Activated naive CD8-positive, alpha-beta T cell treated with anti-CD3 and anti-CD28 coated beads, Interleukin-2, amount 10 ng/mL, durations not matched to agents 7 days and 5 days (primary cell): ENCODE measurements at places on chromosomes 2 and 18.

DNA sequence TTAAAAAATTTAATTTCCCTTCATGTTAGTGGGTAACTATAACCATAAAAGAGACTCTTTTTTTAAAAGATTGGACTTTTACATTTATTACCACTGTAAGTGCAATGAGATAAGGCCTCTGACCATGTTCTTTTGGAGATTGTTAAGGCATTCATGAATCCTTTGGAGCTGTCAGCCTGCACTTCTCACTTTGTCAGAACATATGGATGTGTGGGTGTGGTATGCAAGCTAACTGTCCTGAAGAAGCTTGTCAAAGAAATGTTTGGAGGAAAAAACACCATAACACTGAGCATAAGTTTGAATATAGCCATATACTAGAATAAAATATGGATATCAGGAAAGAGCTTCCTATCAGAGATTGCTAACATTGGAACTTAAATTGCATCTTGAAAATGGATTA is 754.1 kb downstream of the DPP10 start:
- no peak for DNase-seq

DNA sequence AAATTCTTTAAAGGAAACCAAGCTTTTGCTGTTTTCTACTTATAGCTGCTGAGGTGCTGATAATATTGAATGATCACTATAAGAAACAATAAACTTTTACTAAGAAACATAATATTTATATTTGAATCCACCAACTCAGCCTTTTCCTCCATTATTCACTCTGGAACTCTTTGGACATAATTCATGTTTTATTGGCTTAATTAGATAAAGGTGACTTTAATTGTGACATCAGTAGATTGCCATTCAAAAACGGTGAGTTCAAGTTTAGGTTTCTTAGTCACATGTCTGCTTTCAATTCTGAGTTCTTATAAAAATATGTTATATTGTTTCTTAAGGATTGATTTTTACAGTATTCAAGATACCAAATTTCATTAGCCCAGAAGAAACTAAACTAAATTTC is 24.0 kb downstream of the CCDC85A start:
- no peak for DNase-seq

- no peak for DNase-seq
These were observed 382.0 kb downstream of the SOX11 start for GRCh38 chr2:6074089-6074643.

- no peak for DNase-seq
These were observed 46.7 kb downstream of the POU3F3 start for GRCh38 chr2:104900608-104901007.

DNA sequence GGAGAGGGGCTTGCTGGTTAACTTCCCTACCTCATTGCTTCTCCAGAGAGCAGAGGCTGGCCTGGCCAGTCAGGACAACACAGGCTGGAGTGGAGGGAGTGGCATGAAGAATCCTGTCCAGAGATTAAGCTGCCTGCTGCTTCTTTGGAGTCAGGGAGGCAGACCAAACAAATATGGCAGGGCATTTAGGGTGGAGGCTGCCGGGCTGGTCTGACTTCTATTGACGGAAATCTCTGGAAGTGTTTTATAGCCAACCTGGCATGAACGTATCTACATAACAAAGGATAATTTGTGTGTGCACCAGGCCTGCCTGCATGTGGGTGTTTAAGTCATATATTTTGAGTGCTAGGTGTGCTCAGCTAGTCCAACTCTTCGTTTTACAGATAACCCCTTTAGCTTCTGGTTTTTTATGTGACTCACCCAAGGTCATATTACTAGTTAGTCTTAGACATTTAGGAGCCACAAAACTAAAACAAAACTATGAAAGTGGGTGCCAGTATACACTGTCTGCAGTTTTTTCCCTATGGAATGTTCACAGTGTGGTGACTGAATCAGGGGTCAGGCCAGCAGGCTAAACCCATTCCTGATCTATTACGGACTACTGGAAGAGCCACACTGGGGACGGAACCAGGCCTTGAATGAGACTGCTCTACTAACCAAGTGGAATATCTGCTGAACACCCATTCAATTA is 5.5 kb downstream of the NPC1 start:
- no peak for DNase-seq
